ENCODE measurements at places on chromosomes 6 and 20.

DNA sequence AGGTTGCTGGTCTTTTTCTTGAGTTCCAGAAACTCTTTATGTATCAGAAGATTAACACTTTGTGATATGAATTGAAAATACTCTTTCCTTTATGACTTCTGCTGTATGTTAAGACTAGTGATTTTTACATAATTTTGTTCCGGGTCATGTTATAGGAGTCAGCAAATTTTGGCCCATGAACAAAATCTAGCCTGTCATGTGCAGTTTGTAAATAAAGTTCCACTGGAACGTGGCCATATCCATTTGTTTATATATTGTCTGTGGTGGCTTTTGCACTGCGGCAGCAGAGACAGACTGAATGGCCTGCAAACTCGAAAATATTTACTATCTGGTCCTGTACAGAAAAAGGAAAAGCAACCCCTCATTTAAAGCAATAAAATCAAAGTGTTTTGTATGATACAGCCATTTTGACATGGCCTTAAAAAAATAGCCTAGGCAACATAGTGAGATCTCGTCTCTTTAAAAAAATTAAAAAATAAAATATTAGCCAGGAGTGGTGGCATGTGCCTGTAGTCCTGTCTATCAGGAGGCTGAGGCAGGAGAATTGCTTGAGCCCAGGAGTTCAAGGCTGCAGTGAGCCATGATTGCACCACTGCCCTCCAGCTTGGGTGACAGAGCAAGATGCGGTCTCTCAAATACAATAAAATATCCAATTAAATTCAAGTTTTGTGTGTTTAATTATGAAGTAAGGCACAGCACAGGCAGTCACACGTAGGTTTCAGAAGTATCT is 36.9 kb downstream of the SNX9 start:
- DNase-seq = no peak

GRCh38 chr6:122416825-122417224 is 17.4 kb downstream of the HSF2 start:
- no peak for DNase-seq

- DNase-seq = no peak
These were observed 1.9 kb upstream of the AFDN start for GRCh38 chr6:167824591-167825331.

DNA sequence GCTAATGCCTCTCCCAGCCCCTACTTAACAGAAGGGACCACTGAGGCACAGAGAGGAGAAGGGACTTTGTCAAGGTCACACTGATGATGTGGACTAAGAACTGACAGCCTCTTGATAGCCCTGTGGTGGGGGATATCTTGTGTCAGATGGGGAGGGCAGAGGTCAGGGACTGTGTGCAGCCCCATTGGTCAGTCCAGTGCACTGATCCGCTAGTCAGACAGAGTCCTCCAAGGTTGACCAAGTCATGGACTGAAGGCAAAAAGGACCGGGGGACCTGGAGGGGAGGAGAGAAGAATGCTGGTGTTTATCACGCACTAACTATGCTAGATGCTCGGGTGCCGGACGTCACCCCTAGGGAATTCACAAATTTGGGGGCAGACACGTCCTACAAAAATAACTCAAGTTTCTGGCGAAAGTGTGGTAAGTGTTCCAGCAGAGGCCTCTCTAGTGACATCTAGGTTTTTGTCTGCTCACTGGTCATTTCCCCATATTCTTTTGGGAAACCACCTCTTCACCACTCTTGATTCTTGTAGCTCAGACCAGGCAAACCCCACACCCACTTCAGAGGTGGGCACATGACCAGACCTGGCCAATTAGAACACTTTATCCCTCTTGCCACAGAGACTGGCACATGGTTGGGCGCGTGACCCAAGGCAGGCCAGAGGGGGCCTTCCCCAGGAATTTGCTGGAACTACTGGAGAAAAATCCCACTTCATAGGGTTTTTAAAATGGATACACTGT is 21.0 kb downstream of the TCF15 start:
- DNase-seq = no peak

DNA sequence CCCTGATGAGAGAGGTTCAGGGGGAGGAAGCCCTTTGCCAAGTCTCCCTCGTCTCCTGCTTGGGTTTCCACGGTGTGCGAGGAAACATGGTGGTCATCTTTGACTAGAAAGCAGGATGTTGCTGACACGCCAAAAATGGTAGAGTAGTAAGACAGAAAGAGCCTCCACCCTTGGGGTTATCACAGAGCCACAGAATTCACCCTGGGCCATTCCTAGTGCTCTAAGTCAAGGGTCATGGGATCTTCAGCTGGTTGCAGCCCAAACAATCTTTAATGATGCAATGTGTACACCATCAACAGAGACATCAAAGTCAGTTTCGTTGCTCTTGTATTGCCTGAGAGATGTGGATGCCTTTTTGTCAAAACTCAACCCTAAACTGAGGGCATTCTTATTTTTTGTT is 201.9 kb downstream of the LY86 start:
- no peak for DNase-seq

DNA sequence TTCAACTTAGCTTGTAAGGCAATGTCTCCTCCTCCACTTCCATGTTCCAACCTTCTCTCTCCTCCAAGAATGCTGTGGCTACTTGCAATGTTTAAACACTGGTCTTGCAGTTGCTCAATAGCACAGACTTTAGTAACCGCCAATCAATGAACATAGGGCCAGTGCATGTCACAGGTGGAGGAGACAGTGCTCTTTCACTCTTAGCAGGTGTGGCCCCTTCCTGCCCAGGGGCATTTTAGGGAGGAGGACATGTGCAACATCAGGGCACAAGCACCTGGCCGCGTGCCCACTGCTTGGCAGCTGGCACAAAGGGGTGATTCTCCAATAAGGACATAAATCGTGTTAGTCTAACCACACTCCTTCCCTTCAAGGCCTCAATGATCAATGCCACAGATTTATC is 41.3 kb downstream of the ADGRF1 start:
- DNase-seq = no peak

- no peak for DNase-seq
These were observed 3.9 kb downstream of the ROMO1 start for GRCh38 chr20:35702824-35703695.

GRCh38 chr6:131885237-131885636 is 65.9 kb downstream of the CCN2 start:
- DNase-seq = no peak

DNA sequence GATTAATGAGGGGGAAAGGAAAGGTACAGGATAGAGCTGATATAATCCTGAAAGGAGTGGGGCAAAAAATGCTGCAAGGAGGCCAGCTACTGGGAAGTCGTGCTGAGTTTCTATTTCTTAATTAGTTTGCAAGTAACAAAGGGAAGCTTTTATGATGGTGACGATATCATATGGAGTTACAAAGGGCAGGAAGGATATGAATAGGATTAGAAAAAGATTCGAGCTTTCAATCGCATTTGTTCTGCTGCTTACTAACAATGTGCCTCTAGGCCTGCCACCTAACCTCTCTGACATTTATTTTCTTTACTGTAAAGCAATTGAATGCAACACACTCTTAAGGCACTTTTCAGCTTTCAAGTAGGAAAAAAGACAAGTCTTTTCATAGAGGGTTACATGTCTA is 219.2 kb downstream of the CLVS2 start:
- no peak for DNase-seq

DNA sequence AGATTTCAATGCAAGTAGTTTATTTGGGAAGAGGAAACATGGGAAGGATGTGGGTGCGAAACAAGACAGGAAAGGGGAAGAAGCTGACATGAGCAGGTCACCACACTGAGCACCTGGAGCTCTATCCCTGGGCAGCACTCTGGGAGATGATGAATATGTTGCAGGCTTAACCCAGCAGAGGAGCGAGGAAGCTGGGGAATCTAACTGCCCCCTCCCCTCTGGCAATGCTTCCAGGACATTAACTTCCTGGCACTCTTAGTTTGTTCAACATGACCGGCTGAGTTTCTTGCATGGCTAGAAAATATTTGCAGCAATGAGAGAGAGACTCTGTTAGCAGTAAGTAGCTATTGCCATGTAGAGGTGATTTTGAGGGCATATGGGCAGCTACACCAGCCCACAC is 4.9 kb upstream of the ADA start:
- no peak for DNase-seq

DNA sequence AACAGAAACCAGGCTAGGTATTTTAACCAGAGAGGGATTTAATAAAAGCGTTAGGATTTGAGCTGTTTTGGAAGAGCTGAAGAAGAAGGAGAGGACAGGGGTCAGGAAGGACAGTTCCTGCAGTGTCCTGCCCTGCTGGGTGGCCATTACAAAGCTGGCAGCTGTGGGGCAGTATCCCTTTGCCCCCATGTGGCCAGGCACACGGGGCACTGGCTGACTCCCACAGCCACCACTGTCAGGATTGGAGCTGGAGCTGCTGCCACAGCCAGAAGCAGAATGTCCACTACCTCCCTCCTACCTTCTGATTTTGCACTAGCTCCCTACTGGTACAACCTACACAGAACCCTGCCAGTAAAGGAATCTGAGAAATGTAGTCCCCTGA is 46.5 kb downstream of the SLC22A3 start:
- no peak for DNase-seq

DNA sequence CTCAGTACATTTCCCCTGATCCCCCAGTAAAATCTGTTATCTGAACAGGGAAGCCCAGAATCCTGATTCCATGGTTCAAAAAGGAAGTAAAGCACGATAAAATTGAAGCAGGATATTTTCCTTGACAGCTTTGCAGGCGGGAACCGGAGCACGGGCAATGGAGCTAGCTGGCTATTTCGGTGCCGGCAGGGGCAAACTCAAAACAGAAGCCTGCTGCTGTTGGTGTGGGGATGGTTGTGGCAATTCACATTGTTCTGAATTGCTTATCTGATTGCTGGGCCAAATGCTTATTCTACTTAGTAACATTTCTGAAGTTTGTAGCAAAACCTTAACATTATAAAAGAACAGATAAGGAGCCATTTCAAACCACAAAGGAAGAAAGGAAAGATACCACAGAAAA is 172.4 kb downstream of the MMS22L start:
- no peak for DNase-seq

DNA sequence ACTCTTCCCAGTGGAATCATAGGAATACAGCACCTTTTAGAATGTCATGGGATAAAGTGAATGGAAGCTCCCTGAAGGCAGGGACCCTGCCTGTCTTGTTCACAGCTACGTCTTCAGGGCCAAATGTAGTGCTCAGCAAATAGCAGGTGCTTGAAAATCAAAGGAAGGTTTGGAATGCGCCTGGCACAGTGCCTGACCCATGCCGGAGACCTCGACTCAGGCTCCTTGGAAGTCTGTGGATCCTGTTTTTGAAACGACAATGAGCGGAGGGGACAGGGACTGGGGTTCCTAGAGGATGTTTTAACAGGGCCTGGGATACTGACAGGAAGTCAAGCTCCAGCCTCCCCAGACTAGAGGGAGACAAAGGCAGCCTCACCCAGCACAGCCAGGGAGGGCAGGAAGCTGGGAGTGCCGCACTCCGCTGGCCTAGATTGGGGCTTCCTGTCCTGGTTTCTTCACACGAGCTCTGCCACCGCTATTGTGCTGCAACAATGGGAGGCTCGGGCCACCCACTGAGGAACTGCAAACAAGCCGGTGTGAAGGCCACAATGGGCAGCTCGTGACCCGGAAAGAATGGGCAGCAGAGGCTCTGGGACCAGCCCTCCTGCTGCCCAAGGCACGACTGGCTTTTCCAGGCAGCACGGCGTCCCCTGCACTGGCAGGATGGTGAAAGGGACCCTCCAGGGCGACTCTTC is 76.7 kb downstream of the PREX1 start:
- DNase-seq = no peak

- no peak for DNase-seq
These were observed 467.4 kb downstream of the CDC5L start for GRCh38 chr6:44854712-44855443.

- DNase-seq = no peak
These were observed 28.2 kb downstream of the CBFA2T2 start for GRCh38 chr20:33518071-33518470.

GRCh38 chr6:3965071-3965718 is 113.7 kb downstream of the FAM217A start:
- DNase-seq = no peak

DNA sequence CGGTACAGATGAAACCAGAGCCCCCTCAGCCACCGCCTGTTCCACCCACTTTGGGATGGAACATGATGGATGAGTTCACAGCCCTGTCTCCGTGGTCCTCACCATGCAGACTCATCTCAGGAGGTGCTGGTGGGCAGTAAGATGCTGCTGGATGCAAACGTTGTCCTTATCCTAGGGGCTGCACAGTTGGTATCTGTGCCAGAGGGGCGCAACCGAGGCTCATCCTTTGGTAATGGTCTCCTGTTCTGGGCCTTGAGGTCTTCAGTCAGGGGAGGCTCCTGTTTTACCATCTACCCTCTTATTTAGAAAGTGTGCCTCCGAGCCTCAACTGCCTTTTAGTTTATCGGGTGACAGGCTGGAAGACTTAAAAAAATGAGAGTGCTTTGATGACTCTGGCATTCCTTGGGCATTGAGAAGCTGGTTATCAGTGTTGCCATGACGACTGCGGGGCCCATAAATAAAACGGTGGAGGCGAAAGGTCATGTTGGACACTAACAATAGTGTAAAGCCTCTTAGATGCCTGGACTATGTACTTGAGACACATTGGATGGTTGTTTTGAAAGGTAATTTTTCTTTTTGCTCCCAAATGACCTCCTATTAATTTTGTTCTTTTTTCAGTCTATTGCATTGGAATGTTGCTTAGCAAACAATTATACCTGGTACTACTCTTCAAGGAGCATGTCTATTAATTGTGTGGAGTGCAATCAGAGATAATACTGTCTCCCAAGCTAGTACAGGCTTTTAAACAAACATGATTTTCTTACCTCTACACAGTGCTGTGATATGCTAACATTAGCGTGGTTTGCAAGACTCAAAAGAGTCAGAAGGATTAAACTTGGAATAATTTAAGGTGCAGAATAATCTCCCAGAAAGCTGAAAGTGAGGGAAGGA is 74.2 kb upstream of the DSP start:
- no peak for DNase-seq

DNA sequence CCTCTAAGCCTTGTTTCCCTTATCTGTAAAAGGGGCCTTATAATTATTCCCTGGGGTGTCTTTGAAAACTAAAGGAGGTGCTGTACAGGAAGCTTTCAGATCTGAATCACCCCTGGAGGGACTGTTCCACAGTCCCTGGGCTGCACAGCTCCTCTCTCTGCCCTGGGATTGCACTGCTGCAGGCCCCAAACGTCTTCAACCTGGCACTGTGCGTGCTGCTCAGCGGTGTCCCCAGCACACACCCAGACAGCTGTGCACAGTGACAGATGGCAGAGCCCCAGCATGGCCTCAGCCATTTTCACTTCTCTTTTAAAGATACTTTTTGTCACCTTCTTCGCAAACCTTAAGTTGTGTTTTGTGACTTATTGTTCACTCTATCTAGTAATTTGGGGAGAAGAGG is 50.7 kb upstream of the INSM1 start:
- no peak for DNase-seq

GRCh38 chr6:9606435-9607134 is 808.3 kb downstream of the TFAP2A start:
- DNase-seq = no peak

DNA sequence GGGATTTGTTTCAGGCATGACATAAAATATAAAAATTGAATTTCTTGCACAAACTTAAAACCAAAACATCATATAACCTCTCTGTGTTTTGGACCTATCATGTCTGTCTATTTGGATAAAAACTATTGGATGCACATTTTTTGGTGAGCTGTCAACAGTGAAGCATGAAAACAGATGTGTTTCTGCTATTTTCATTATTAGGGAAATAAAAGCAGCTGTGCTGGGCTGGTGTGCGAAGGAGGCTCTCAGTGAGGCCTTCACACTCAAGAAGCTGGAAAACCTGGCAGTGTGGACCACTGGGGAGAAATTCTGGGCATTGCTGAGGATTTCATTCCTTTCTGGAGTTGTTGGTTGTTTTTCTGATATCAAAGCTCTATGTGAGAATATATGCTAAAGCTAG is 395.3 kb downstream of the GJA1 start:
- no peak for DNase-seq

All from caudate nucleus (tissue), 63 donors.